Activated CD8-positive, alpha-beta memory T cell treated with anti-CD3 and anti-CD28 coated beads for 1 hour (primary cell): ENCODE measurements at places on chromosomes 2 and 18.

DNA sequence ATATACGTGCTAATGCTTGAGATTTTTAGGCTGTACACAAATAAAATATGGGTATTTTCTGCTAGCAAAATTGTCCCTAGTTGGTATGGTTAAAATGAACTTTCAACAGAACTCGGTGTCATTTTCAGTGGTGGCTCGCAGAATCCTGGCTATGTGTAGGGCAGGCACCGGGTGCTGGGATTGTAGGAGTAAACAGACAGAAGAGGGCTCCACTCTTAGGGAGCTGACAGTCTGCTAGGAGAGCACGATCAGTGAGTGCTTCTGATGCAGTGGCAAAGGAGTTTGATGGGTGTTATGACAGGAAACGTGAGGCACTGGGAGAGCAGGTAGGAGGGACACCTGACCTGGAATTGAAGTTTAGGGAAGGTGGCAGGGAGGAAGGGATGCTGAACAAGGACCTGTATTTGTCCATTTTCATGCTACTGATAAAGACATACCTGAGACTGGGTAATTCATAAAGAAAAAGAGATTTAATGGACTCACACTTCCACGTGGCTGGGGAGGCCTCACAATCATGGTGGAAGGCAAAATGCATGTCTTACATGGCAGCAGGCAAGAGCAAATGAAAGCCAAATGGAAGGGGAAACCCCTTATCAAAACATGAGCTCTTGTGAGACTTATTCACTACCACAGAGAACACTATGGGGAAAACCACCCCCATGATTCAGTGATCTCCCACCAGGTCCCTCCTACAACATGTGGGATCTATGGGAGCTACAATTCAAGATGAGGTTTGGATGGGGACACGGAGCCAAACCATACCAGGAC lies 105.4 kb upstream of the LCLAT1 start:
- DNase-seq = no peak

DNA sequence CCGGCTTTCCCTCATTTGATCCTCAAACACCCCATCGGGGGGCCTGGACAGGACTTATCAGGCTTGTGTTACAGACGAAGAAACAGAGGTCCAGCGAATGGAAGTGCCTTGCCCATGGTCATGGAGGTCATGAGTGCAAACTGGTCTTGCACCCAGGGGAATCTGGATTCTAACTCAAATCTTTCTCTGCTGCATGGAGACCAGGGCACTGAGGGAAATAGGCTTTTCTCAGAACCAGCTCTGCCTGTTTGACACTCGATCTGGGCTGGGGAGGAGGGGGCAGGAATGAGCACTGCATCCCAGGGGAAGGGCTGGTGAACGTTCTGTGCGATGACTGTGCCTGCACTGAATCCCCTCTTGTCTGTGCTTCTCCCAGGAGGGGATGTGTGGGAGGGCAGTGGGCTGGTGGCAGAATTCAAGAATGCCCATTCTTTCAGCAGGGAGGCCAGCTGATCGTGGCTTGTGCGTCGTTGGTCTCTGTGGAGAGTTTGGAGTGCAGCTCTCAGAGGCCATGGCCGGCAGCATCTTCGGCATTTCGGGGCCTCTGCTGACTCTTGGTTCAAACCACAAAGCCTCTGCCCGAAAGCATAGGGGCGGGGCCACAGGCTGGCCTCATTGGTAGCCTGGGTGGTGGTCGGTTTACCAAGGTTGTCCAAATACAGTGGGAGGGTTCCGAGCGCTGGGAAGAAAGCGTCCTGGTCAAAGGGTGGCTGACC lies 171.6 kb downstream of the DDX1 start:
- DNase-seq = no peak

DNA sequence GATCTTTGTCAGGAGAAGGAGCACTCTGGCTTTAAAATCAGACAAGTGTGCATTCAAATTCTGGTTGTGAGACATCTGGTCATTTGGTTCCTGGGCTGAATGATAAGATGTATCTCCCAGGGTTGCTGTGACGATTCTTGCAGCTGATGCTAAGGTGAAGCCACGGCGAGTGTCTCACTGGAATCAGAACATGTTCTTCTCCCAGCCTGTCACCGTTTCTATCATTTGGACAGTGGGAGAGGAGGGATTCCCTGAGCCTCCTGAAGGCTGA lies 68.3 kb downstream of the NCK2 start:
- DNase-seq = no peak

DNA sequence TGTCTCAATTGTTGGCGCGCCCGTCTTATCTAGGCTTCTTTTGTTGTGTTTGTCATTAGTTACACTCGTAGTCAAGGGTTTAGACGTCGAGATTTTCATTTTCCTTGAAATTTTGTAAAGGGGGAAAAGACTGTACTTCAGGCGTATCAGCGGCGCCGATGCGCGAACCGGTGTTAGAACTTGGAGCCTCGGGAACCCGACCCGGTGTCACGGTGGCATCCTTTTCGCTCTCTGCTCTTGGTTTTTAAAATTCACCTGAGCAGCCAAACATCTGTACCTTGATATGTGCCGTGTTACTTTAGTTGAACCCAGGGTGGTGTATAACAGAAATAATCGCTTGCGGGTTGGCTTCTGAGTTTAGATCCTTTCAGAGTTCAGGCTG lies 643 bp downstream of the RMC1 start:
- DNase-seq = no peak

DNA sequence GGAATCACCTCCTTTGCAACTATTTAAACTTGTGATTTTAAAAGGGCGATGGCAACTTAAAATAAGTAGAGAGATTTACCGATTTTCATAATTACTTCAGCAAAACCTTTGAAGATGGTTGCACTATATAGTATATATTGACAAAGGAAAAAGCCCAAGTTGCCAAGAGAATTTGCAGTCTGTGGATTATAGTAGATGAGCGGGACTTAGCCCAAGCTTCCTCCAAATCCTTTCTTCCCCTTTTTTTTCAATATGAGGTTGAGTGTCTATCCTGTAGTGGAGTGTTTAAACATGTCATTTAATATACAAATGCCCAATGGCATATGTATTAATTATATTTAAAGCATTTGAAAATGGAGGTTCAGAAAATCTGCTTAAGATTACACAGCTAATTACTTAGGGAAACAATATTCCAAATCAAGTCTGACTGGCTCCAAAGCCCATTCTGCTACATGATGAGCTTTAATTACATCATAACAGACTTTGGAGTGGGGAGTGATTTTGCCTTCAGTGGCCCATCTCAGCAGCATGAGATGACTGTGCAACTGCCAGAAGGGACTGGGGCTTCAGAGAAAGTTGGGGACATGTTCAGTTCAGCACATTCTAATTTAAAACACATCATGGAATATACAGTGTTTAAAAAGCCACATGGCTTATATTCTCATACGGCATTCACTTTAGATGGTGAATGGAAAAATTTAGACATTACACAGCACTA lies 73.2 kb downstream of the COL3A1 start:
- DNase-seq = no peak

DNA sequence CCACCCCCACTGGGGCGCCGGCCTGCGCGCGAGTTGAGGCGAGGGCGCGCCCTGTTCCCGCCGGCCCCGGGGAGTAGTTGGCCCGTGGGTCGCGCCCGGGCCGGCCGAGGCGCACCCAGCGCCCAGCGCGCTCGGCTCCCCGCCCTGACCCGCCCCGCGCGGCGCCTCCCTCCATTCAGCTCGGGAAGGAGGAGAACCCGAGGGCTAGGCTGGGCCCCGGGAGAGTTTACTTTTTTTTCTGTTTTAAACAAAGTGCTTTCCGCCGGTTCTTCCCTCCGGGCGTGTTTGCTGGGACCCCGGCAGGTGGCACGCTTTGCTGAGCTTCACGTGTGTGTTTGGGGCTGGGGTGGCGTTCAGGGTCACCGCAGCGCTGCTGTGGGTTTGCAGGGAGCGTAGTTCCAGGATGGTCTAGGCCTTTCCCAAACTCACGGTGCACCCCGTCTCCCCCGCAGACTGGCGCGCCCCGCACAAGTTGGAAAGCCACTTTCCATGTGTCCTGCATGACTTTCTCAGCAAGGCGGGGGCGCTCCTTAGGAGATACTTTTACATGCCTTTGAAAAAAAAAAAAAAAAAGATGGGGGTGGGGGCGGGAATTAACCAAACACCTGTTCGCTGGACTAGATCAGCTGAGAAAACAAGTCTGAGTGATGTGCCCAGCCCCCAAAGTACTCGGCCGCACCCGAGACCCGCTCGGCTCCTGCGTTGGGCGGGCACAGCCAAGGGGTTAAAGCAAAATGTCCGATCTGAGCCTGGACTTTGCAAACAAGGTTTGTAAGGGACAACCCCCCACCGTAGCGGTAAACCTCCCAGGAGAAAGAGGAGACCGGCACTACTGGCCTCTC lies 825 bp downstream of the ITGA6 start:
- DNase-seq = peak; percentile 37

- peak; percentile 76 for DNase-seq
Measured at GRCh38 chr2:218880102-218880858, at the start of gene WNT10A. Gene WNT10A (plus strand): TSS chr2:218880852. CDS start chr2:218880996, 144 bp downstream.

DNA sequence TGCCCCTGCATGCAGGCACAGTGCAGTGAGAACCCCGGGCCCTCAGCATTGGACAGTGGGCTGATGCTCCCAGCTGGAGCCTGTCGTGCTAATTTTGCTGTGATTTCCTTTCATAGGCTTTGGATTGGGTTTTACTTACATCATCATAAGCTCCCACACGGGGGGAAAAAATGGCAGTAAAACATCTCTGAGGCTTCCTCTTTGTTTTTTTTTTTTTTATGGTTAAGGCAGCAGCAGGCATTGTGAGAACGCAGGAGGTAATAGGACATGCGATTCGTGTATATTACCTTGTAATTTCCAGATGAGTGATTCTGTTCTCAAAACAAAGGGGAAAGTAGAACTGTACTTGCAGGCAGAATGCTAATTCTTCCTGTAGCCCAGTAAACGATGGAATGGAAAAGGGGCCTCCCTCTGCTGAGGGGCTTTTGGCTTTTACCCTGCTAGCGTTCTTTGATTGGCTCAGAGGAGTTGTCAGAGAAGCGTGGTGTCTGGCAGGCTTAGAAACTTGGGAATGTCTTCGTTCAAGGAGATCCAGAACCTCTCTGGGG lies 89.7 kb downstream of the NPAS2 start:
- no peak for DNase-seq

GRCh38 chr2:1675633-1676032 lies 68.7 kb downstream of the PXDN start:
- no peak for DNase-seq

GRCh38 chr2:19971691-19972090 lies 18.2 kb downstream of the WDR35 start:
- no peak for DNase-seq

DNA sequence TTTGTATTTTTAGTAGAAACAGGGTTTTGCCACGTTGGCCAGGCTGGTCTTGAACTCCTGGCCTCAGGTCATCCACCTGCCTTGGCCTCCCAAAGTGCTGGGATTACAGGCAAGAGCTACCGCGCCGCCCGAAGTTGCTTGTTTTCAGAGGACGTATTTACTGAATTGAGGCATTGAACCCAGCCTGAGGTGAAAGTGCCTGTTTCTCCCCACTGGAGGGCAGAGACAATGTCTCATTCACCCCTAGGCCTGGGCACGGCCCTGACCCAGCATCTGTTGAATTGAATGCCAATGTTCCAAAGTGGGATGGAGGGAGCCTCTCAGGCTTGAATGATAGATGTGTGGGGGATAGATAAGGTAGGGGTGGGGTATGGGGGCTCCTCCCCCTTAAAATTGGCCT lies 4.5 kb upstream of the TMBIM1 start:
- no peak for DNase-seq

DNA sequence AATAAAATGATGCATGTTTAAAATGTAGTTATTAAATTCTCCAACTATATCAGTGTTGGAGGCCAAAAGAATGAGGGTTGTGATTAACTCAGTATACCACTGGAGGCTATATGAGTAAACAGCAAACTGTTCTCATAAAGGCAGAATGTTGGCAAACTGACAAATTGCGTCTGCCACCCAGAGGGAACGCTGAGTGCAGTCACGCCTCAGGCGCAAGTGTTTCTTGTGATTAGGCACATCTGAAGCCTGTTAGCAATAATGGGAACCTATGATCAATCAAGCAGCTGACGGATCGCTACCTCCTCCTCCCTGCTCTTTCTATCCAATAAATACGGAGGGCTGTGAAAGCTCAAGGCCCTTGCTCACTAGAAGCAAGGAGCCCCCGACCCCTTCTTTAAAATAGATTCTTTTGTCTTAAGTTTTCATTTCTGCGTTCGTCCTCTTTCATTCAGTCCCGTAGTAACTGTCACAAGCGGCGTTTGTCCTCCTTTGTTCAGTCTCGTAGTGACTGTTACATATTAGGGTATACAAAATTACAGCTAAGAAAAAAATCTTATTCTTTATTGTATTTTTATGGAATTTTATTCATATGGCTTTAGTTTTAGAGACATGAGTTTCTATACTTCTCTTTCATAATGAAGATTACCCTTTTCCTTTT lies 16.3 kb upstream of the RMND5A start:
- DNase-seq = no peak

- DNase-seq = no peak
Measured at GRCh38 chr2:151198645-151199044, 63.0 kb downstream of the RBM43 start.

DNA sequence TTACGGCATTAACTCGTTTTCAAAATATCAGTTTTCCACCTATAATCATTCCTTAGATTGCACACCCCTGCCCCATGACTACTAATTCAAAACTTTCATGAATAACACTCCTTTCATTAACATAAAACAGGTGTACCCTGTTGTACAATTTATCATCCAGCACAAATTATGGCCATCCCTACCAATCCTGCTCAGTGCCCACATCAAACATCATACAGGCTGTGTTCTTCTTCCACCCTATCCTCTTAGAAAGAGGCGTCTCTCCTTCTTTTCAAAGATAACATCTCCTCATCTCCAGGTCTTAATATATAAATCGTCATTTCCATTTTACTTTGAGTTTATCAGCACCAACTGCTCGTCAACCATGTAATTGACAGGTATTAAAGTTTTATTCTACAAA lies 67.6 kb downstream of the SLC66A3 start:
- no peak for DNase-seq

- no peak for DNase-seq
Measured at GRCh38 chr2:213848631-213849030, 562.2 kb upstream of the VWC2L start.

DNA sequence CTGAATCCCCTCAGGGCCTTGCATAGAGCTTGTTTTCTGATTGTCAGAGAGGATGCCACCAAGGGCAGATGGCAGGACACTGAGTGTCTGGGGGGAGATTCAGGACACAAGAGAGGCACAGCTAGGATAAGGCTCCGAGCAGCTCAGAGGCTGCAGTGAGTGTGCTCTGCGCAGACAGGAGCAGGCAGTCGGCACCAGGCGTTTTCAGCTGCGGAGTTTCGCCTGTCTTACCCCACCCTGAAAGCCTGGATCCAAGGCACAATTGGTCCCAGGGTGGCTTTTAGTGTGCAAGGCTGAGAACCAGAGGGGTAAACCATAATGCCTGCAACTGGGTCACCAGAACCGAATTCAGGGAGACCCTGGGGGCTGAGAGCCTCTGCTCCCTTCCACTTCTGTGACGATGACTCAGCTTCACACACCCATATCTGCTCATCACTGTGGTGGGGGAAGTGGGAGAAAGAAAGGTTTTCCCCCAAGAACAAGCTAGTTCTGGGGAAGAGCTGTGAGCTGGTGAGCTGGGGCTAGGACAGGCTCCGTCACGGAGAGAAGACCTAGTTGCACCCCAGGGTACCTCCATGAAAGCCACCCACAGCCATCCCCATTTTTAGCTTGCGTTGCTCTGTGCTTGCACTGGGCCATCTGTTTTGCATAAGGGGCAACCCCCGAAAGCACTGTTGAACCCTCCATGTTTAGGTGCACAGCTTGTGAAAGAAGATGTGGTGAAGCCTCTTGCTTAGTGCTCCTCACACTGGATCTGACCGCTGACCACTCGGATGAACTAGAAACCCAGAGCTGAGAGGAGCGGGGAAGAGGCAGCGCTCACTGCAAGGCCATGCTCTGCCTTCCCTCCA lies 173.7 kb downstream of the CELF4 start:
- no peak for DNase-seq

GRCh38 chr2:73418343-73418742 lies 32.7 kb downstream of the ALMS1 start:
- no peak for DNase-seq
